Panc1 (cell line): ENCODE measurements at places on chromosomes 4 and X.
A peak's percentile ranks its signal among the peaks of the same experiment; 100 is the strongest.

DNA sequence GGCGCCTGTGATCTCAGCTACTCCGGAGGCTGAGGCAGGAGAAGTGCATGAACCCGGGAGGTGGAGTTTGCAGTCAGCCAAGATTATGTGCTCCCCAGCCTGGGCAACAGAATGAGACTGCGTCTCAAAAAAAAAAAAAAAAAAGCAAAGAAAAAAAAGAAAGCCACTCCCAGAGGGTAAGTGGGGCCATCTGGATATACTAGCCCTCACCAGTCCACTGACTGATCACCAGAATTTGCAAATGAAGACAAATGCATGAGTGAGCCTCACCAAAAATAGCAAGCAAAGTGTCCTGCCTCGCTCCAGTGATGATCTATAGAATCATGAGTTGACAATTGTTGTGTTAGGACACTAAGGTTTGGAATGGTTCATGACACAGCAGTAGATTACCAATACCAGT, 47.6 kb downstream of the ZFP42 start:
- no peak for DNase-seq

- DNase-seq: no peak
Measured at GRCh38 chr4:42151568-42152506, 618 bp downstream of the BEND4 start.

GRCh38 chr4:87872028-87872427, 39.3 kb downstream of the MEPE start:
- no peak for DNase-seq

- no peak for DNase-seq
Measured at GRCh38 chr4:148243837-148244236, 198.4 kb downstream of the NR3C2 start.

DNA sequence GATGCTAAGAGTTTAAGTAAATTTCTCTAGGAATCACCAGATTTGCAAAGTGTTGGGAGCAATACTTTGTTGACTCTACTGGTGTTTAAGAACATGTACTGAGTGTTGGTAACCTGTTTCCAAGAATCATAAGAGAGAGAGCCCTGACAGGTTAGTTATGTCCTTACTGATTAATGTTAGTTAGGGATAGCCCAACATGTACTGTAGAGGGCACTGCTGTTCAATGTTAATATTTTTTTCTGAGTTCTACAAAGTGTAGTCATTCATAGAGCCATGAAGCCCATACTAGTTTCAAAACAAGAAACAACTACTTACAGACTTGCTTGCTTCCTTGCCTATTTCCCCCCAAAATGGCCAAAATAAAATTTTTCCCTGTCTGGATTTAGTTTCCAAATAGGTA, 11.9 kb downstream of the TMPRSS11D start:
- peak; percentile 27 for DNase-seq

- no peak for DNase-seq
Measured at GRCh38 chr4:13484749-13485221, 645 bp upstream of the RAB28 start.

- no peak for DNase-seq
Measured at GRCh38 chr4:41870035-41870434, 65.2 kb upstream of the TMEM33 start.

DNA sequence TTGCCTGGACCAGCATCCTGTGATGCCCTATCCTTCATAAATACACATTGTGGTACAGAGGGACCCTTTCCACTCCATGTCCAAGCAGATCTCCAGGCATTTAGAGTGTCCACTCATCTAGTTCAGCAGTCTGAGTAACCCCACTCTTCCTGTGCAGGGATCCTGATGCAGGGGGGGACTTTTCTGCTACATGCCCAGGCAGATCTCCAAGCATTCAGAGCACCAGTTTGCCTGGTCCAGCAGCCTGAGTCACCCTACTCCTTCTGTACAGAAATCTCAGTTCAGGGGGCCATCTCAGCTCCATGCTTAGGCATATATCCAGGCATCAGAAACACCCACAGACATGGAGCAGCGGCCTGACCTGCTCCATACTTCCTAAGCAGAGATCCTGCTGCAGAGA, 1089.8 kb downstream of the FAT4 start:
- DNase-seq: no peak

DNA sequence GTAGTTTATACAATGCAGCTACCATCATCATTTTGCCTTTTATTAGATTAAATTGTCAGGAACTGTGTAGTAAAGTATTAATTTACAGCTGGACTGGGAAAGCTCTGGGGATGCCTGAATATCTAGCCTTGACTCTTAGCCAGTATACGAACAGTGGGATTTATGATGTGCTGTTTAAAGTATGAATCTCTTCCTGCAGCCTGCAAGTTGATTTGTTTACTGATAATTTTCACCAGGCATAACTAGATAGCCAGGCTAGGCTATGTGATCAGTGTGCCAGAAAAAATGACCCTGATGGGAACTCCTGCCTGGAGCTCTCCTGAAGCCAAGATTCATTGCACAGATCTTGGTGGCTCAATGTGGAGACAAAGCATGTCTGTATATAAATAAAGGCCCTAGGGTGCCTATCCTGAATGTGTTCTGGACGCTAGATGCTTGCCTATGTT, 119.2 kb downstream of the SCLT1 start:
- DNase-seq: no peak

- no peak for DNase-seq
Measured at GRCh38 chr4:116469582-116469981, 615.8 kb downstream of the TRAM1L1 start.

DNA sequence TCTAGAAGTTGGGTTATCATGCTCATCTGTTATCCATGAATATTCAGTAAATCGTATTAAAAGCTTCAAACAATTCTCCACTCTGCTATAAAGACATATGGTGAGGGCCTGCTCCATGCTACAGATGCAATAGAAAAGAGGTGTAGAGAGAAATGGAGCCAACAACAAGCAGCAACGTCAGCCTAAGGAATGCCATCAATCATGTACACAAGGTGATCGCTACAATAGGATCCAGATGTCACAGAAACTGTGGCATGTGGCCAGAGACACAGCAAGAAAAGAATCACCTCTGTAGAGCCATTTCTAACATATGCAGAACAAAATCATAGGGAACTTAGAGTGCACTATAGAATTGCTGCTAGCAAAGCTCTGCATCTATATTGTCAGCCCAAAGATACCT, 1188.1 kb downstream of the PCDH7 start:
- DNase-seq: no peak

- no peak for DNase-seq
Measured at GRCh38 chrX:9122519-9123245, 88.8 kb upstream of the FAM9B start.

DNA sequence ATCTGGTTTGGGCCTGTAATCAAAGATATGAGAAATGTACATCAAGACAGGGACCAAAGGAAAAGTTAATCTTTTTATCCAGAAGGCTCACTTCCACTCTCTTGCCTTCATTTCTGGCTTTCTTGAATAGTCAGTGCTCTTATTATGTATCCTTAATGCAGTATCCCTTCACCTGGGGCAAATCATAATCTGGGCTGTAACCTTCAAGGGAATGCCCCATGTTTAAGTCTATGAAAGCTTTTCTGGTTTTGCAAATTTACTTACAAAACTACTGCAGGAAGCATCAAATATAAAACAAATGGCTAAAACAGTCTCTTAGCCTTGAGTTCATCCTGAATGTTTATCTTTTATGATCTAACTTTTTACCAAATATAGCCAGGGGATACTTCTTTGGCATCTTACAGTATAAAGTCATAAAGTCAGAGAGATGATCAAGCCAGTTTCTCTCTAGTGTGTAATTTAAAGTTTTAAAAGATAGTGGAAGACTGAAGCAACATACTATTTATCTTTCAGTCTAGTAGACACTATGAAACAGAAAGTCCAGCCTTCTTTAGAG, 1214.8 kb downstream of the STIM2 start:
- DNase-seq: no peak
